SJSA1 (cell line): ENCODE measurements at places on chromosomes 6 and 20. TPM values are rescaled to one million over a fixed set of nuclear protein-coding genes. Genes with fewer than 3 reads are reported as not detected.

LPA gene
- not detected in 2 replicates for total RNA-seq

DNA sequence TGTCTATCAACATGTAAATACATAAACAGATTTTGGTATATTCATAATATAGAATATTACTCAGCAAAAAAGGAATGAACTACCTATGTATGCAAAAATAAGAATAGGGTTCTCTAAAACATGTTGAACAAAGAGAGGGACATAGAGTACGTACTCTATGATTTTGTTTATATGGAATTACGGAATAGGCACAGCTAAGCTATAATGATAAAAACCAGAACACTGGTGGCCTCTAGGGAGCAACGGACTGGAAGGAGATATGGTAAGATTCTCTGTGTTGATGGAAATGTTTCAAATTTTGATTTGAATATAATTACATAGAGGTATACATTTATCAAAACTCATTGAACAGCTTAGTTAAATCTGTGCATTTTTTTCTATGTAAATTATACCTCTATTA, 19.6 kb downstream of the ADGRG6 start:
- H3K4me3 ChIP-seq, result no peak overlapping the region
- no peaks in the 10 kb centered on the region for H3K36me3 ChIP-seq
- 0 out of 2 replicates have a peak, but pooled peaks cover 3% of the 10 kb centered on the region for H3K27me3 ChIP-seq
- H3K4me1 ChIP-seq, result no peaks in the 10 kb centered on the region
- no peak overlapping the region for H3K27ac ChIP-seq

DNA sequence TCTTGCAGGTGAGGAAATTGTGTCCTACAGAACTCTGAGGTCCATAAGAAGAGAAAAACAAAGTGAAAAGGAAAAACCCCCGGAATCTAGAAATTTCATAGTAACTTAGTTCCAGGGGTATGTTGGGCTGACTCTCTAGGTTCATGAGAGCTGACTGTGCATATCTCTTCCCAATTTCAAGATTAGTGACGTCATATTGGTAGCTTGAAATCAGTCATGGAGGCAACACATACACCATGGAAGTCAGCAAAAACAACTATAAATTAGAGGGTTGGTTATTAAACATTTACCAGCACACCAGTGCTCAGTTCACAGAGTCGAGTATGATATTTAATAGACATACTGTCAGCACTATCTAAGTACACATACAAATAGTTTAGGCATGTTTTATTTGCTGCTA, 49.8 kb downstream of the PHACTR1 start:
- no peaks in the 10 kb centered on the region; the same call in 1 of the 2 replicates for H3K27me3 ChIP-seq
- no peak overlapping the region for H3K4me3 ChIP-seq
- H3K36me3 ChIP-seq, result no peaks in the 10 kb centered on the region
- H3K27ac ChIP-seq, result no peak overlapping the region

- DNase-seq, result no peak
- H3K27me3 ChIP-seq, result no peaks in the 10 kb centered on the region
- H3K36me3 ChIP-seq, result no peaks in the 10 kb centered on the region
- H3K27ac ChIP-seq, result no peak overlapping the region
- H3K4me3 ChIP-seq, result no peak overlapping the region
These were observed 93.3 kb upstream of the MARCKS start for GRCh38 chr6:113763876-113764275.

DNA sequence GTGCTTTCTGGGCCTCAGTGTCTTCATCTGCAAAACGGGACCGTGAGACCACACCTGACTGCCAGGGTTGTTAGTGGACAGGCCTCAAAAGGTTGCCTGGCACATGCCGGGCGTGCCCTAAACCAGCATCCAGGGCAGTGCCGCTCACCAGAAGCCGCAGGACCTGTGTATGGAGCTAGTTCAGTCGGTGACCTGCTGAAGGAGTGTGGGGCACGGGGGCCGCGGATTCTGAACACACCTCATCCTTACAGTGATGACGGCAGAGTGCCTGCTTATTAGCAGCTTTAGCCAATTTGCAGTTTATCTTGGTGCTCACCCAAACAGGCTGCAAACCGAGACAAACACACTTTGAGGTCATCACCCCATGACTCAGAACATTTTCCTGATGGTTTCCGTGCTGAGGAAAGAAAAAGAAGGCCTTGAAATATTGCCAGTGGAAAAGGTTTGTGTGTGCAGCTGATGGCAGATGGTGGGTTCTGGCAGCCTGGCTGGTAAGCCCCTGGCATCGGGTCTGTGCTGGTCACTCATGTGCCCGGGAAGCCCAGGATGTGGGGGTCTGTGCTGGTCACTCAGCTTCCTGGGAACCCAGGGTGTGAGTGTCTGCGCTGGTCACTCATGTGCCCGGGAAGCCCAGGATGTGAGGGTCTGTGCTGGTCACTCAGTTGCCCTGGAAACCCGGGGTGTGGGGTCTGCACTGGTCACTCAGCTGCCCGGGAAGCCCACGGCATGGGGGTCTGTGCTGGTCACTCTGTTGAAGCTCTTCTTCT, 153.8 kb downstream of the ERMARD start:
- no peaks in the 10 kb centered on the region for H3K36me3 ChIP-seq
- H3K4me3 ChIP-seq, result no peak overlapping the region
- no peak for DNase-seq
- H3K27me3 ChIP-seq, result no peaks in the 10 kb centered on the region

DNA sequence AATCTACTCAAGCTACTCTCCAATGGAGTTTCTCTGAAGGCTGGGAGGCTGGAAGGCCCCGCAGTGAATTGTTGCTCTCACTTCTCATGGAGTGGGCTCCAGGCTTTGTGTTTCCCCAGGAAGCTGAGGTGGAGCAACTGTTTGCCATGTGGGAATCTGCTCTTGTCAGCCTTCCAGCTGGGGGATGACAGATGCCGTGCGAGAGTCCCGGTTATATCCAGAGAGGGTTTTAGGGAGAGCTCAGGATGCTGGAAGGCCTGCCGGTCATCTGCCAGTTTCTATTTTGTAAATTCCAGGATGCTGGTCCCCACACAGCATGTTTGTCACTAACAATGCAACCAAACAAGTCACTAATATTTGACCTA, 98.2 kb upstream of the NAA20 start:
- DNase-seq, result no peak
- H3K27ac ChIP-seq, result no peak overlapping the region
- peaks cover 8% of the 10 kb centered on the region; the same call in 1 of the 2 replicates for H3K4me1 ChIP-seq
- H3K36me3 ChIP-seq, result no peaks in the 10 kb centered on the region
- H3K4me3 ChIP-seq, result no peak overlapping the region
- H3K27me3 ChIP-seq, result no peaks in the 10 kb centered on the region
